ENCODE measurements at places on chromosomes 12 and 14. TPM values are rescaled to one million over a fixed set of nuclear protein-coding genes. Genes with fewer than 3 reads are reported as not detected.

Gene PIANP
- 11.5 TPM for total RNA-seq

Gene SERPINA9
- total RNA-seq, result not detected

Gene SLC38A4
- total RNA-seq, result 1.5 TPM

Gene PMCH
- total RNA-seq, result not detected

DNA sequence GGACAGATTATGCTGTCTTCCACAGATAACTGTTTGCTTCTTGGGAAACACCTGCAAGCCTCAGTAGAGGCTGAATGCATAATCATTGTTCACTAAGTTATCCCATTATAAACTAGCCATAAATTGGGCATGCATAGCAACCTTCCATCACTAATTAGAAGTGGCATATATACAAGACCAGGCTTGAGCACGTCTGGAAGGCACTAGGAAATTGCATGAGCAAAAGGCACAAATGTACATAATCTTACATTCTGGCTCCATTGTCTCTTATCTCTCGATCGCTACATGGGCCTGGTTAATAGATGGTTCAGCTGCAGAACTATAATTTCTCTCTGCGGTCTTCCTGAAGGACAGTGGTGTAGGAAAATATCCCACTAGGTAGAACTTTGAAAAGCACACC lies 679.2 kb downstream of the RPL10L start:
- H3K4me3 ChIP-seq, result no peak overlapping the region
- H3K36me3 ChIP-seq, result no peaks in the 10 kb centered on the region
- no peak overlapping the region for H3K27ac ChIP-seq

DNA sequence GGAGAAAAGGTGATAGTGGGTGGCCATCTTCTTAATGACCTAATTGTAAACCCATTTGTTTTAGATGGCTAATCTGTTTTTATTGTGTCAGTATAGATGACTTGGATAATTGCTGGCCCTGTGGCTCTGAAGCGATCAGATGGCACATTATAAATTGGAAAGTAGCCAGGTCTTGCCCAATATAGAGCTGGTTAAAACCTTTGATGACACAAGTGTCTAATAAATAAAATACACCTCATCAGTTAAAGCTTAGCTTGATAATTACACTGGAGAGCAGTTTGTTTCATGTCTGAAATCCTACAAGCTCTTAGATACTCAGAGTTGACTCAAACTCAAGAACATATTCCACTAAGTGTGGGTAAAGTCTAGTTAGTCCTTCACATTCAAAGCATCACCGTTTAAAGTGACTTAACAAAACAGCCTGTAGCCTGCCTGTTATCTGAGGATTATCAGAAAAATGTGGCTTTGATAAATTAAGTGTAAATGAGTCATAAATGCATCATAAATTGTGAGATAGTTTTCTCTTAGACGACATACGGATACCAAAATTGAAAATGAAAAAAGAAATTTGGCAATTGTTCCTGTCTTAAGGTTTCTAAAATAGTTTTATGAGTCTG lies 280.9 kb downstream of the LRIG3 start:
- no peak overlapping the region for H3K4me3 ChIP-seq
- no peaks in the 10 kb centered on the region for H3K4me1 ChIP-seq
- no peak overlapping the region for H3K27ac ChIP-seq
- no peak for DNase-seq
- no peaks in the 10 kb centered on the region for H3K27me3 ChIP-seq

DNA sequence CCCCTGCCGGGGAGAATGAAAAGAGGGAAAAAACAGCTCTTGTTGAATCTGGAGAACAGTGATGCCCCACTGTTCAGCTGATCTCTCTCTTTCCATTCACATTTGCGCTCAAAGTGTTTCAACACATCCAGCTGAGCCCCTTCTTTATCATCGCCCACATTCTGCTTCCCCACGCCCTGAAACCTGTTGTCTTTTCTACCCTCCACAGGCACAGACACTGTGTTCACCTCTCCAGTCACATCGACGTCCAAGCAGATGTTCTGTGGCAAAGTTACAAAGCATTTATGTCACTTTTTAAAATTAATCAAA lies 338.7 kb downstream of the EGLN3 start:
- no peak overlapping the region for H3K4me3 ChIP-seq
- no peaks in the 10 kb centered on the region for H3K36me3 ChIP-seq

DNA sequence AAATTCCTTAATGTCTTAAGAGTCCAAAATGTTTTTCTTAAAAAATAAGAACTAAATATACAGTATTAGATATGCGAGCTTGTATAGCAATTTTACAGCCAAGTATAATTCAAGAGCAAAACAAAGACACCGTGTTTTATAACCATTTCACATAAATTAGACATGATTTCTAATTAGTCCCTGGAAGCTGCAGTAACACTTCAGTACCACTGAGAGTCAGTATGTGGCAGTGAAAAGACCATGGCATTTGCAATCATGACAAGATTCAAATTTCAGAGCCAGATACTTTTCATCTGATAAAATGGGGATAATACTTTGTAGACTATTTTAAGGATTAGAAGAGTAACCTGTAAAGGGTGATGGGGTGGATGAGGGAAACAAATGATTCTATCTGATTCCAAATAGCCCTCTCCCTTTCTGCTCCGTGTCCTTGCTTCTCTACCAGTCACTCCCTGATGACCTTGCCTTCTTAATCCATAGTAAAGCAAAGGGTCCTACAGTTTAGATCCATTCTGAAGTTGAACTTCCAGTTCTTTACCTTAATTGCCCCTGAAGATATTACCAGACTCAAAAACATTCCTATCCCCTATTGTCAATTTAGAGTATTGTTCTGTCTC lies 145.4 kb upstream of the ABCD2 start:
- no peak overlapping the region for H3K4me3 ChIP-seq
- no peak overlapping the region for H3K27ac ChIP-seq
- H3K4me1 ChIP-seq, result no peaks in the 10 kb centered on the region
- no peak for DNase-seq
- H3K27me3 ChIP-seq, result no peaks in the 10 kb centered on the region

DNA sequence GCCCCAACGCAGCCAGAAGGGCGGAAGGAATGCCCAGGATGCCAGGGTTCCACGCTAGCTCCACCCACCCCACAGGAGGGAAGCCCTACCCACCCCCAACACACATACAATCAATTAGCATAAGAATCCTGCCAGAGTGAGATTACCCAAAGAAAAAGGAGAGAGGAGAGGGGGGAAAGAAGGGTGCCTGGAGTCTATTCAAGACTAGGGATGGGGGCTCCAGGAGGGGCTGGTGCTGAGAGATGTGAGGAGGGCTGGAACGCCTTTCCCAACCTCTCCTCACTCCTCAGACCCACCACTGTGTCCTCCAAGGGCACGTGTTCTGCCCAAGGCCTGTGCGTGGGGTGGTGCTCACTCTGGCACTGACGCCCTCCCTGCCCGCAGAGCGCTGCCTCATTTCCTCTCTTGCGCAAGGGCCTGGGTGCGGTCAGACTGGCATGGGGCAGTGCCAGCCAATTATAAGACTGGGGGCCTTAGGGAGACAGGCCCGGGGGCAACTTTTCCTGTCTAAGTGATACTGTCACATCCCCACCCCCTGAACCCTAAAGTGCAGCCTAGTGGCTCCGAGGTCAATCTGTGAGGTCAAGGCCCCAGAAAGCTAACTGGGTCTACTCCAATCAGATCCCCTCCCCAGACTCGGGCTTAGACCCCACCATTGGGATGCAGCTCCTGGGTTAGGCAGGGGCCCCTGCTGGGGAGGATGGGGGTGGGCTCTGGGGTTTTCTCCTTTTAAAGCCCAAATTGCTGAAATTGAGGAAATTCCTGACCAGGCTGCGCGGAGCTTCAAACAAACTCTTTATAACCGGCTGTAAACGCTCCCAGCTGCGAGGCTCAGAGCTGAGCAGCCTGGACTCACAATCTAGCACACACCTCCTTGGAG lies 10.2 kb upstream of the ITGB7 start:
- H3K36me3 ChIP-seq, result no peaks in the 10 kb centered on the region
- H3K4me3 ChIP-seq, result peak overlapping the region; percentile 78
- H3K4me1 ChIP-seq, result peaks cover 22% of the 10 kb centered on the region
- DNase-seq, result no peak

DNA sequence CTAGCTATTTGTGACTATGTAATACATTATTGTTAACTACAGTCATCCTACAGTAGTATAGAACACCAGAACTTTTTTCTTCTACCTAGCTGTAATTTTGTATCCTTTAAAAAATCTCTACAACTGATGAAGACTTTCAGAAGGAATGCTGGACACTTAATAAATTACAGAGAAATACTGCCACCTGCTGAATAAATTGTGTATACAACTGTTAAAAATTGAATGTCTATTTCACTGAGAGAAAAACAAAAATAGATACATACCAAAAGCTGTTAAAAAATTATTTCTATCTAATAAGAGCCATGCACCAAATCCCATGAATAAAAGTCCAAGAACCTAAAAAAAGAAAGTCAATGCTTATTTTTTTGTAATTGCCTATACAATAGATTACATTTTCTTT lies 6.6 kb downstream of the TSPAN19 start:
- H3K36me3 ChIP-seq, result no peaks in the 10 kb centered on the region
- peaks cover 5% of the 10 kb centered on the region for H3K27me3 ChIP-seq
- DNase-seq, result no peak
- no peak overlapping the region for H3K27ac ChIP-seq

DNA sequence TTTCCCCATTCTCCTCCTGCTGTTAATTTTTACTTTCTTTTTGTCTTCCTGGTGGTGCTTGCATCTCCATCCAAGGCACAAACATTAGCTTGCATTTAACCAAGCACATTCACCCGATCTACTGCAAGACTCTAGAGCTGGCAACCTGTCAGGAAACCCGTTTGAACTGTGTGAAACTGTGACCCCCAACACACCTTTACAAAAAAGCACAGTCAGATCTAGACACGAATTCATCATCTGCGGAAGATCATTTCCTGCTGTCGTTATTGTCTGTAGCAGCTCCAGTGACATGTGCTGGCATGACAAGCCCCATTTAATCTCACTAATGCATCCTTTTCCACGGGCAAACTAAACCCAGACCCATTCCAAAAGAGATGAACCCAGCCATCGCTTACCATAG lies 340.5 kb downstream of the VRK1 start:
- H3K27ac ChIP-seq, result no peak overlapping the region
- H3K4me1 ChIP-seq, result no peaks in the 10 kb centered on the region
- no peaks in the 10 kb centered on the region for H3K36me3 ChIP-seq
- DNase-seq, result no peak
- no peak overlapping the region for H3K4me3 ChIP-seq

All from uterus (tissue), 4 donors.